ENCODE measurements at places on chromosomes 11 and 22. TPM values are rescaled to one million over a fixed set of nuclear protein-coding genes. Genes with fewer than 3 reads are reported as not detected.

MAPK12 gene
- 6.1 TPM for total RNA-seq

IL18 gene
- total RNA-seq, result 0.36 TPM

IL10RA gene
- 3.0 TPM for total RNA-seq

SLC22A8 gene
- 0.18 TPM for total RNA-seq

DUSP18 gene
- total RNA-seq, result 29.3 TPM

OR6T1 gene
- not detected for total RNA-seq

IGF2 gene
- total RNA-seq, result 65.1 TPM

CABP4 gene
- total RNA-seq, result 0.27 TPM

BUD13 gene
- total RNA-seq, result 11.3 TPM

NDUFS8 gene
- total RNA-seq, result 53.9 TPM

CYTH4 gene
- total RNA-seq, result 3.9 TPM

APOA5 gene
- not detected for total RNA-seq

SMIM35 gene
- total RNA-seq, result not detected

C22orf42 gene
- 1.6 TPM for total RNA-seq

SLCO2B1 gene
- 16.2 TPM for total RNA-seq

BAIAP2L2 gene
- not detected for total RNA-seq

GCAT gene
- 5.7 TPM for total RNA-seq

CD3E gene
- not detected for total RNA-seq

LRP4 gene
- 21.2 TPM for total RNA-seq

MMP27 gene
- not detected for total RNA-seq

PHF21B gene
- 21.9 TPM for total RNA-seq

OR51E2 gene
- 0.18 TPM for total RNA-seq

GSTT2B gene
- 0.36 TPM for total RNA-seq

CLMP gene
- total RNA-seq, result 16.5 TPM

PDE2A gene
- total RNA-seq, result 8.4 TPM

ZNRF3 gene
- 13.3 TPM for total RNA-seq

LYVE1 gene
- 15.2 TPM for total RNA-seq

RGL4 gene
- total RNA-seq, result 0.82 TPM

CCDC116 gene
- total RNA-seq, result 0.45 TPM

ALDH3B1 gene
- total RNA-seq, result 0.82 TPM

MCM5 gene
- 35.8 TPM for total RNA-seq

WT1 gene
- not detected for total RNA-seq

NXPE2 gene
- 0.45 TPM for total RNA-seq

JAML gene
- total RNA-seq, result 0.45 TPM
